ENCODE measurements at places on chromosomes 7 and 10. TPM values are rescaled to one million over a fixed set of nuclear protein-coding genes. Genes with fewer than 3 reads are reported as not detected.

GRCh38 chr10:48251152-48251524 is 23.4 kb downstream of the FRMPD2 start:
- DNase-seq: no peak

DNA sequence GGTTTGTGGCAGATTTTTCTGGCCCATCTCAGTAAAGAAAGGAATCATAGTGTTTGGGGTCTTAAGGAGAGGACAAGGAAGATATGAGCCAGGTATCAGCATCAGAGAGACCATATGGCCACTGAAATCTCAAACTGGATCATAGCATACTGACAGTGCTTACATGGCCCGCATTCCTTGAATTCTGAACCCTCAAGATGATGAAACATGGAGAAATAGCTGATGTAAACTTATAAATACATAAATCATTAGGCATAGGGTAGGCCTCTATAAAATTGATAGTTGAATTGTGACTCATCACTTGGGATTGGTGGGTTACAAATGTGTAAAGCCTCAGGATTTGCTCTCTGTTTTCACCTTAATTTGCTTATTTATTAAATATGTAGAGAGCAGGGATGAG is 688.5 kb downstream of the CNTNAP2 start:
- DNase-seq: no peak

DNA sequence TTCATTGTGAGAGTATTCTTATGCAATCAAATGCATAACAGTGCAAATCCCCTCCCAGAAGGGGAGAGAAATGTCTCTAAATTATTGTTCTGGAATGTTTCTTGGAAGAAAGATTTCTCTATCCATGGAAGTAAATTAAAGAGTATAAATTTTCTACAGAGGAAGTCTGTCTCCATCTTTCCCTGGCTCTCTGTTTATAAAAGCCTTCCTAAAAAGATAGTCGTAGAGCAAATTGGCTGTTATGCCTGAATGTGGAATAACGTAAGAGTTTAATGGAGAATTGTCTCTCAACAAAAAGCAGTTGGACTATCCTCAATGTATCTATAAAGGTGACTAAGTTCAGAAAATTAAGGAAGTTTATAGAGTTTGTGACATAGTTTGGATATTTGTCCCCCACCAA is 76.3 kb downstream of the GNAT3 start:
- no peak for DNase-seq

DNA sequence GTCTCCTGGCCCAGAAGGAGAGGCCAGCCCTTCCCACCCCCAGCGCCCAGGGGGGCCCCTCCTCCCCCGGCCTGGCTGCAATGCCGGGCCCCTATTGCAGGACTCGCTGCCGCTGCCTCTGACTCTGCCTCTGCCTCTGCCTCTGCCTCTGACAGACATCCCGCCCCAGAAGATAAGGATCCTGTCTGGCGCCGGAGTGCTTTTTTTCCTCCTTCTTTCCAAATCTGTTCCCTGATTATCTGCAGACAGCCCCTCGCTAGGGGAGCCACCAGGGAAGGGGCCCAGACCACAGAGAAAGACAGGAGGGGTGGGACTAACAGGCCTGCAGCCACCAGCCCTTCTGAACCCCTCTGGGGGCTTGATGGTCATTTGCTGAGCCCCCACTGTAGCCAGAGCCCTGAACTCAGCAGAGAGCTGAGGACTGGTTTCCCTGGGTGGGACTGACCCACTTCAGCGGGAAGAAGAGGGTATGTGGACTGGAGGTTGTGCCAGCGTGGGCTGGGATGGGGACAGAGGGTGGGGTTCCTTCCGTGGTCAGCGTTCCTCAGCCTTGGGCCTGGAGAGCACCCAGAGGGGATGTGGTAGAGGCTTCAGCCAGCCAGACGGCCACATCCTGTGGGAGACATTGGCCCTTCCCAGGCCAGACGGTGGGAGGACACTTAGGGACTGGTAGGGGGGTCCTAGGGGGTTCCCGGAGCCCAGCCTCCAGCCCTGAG is 22.8 kb downstream of the UNC5B start:
- peak; percentile 66 for DNase-seq

GRCh38 chr7:43557831-43558495 is 24.9 kb upstream of the STK17A start:
- DNase-seq: no peak

DNA sequence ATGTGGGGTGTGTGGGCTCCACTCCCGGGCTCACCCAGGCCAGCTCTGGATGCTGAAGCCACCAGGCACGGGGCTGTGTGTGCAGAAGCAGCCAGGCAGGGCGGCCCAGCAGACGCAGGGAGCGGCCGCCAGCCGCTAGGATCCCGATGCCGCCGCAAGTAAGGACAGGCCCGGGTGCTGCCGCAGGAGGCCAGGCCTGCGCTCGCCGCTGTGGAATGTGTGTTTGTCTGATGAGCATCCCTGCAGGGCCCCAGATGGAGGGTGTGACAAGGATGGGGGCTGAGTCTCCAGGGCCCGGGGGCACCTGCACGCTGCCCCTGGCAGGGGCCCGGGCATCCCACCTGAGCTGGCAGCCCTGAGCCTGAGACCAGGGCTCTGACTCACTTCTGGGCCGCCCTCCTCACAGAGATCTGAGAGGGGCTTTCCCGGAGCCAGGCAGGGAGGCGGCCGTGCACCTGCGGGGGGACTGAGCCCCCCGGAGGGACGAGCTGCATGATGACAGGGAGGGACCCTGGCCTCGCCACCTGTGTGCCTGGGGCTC is 101.5 kb downstream of the FOXL3 start:
- no peak for DNase-seq

DNA sequence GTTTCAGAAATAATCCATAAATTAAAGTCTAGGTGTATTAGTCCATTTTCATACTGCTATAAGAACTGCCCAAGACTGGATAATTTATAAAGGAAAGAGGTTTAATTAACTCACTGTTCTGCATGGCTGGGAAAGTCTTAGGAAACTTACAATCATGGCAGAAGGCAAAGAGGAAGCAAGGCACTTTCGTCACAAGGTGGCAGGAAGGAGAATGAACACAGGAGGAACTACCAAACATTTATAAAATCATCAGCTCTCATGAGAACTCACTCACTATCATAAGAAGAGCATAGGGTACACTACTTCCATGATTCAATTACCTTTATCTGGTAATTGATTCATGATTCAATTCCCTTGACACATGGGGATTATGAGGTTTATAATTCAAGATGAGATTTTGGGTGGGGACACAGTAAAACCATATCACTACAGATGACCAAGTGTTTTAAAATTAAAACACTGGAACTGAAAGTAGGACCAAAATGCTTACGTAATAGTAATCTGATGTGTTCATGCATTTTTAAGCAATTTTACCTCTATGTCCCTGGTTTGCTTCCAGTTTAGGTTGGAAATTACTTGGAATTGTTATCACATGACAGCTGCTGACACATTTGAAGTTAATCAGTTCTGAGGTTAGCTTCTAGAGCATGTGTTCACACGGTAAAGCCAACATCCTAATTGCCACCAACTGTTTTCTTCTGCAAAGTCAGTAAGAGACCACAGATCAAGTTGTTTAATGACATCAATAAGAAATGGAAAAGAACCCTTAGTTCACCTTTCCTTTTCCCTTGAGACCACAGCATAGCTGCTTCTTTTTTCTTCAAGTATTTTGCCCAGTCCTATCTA is 48.4 kb upstream of the SEMA3C start:
- DNase-seq: no peak

DNA sequence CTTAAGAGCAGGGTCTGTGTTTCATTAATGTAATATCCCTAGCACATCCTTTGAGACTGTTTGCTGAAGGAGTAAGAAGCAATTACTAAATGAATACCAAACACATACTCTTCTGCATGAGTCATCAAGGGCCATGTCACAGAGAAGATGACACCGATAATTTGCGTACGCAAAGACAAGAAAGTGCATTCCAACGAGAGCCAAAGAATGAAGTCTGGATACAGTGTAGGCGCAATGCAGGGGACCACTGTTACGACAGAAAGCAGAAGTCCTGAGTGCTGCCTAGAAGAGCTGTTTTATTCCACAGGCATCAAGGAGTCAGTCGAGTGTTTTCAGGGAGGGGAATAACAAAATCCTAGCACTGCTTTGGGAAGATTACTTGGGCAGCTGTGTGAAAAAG is 62.7 kb downstream of the VPS41 start:
- DNase-seq: no peak

DNA sequence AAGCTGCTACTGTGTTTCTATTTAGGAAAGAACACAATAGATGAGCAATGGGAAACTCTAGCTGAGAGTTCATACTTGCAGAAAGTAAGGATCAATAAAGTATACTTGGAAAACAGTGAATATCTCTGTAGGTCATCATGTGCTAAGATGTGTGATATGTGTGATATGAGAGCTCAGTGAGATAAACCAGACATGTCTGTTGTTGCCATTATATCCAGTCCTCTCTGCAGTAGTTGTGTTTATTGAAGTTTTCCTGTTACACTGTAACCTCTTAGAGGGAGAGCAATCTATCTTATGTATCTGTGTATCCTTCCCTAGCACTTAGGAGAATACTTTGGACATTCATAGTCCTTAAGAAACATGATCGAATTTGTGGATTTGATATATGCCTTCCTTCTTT is 19.1 kb downstream of the TRUB1 start:
- DNase-seq: no peak

DNA sequence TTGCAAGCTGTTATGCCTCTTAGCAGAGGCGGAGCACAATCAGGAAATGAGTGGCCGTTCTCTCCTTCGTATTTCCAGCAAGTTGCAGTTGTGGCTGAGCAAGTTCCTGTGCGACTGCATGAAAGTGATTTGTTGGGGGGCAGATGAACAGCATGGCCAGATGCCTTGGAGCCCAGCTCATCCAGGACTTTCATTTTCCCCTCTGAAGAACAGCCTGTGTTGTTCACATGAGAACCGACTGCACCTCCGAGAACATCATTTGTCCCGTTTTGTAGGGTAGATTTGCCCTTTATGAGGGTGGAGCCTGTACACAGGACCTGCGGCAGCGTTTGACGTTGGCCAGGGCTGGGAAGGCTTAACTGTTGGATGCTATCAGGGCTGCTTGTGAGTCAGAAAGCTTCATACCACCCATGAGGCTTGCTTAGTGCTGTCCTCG is 4.4 kb downstream of the BAG3 start:
- DNase-seq: peak; percentile 87

- DNase-seq: no peak
These were observed 867.1 kb downstream of the GATA3 start for GRCh38 chr10:8921568-8921967.

- no peak for DNase-seq
These were observed 13.1 kb downstream of the IFT22 start for GRCh38 chr7:101308245-101309085.

GRCh38 chr7:74174606-74175082 is 488 bp downstream of the EIF4H start:
- peak; percentile 13 for DNase-seq

- peak; percentile 41 for DNase-seq
These were observed 3.1 kb upstream of the SLC18A3 start for GRCh38 chr10:49606981-49607535.

The ETV1 gene
- total RNA-seq: 17.7 TPM

The GARIN1A gene
- total RNA-seq: 1.6 TPM

The AOAH gene
- not detected for total RNA-seq

The AGBL3 gene
- total RNA-seq: 1.2 TPM

The SDK1 gene
- total RNA-seq: not detected

The POM121C gene
- 48.2 TPM for total RNA-seq

The PURB gene
- total RNA-seq: 24.2 TPM
